ENCODE measurements at places on chromosomes 12 and 14. TPM values are rescaled to one million over a fixed set of nuclear protein-coding genes. Genes with fewer than 3 reads are reported as not detected.

Gene MIP
- total RNA-seq, result not detected

Gene FGD6
- total RNA-seq, result 1.4 TPM

Gene SERPINA5
- not detected for total RNA-seq

Gene MYL6B
- 96.9 TPM for total RNA-seq

Gene CBLN3
- total RNA-seq, result 14.6 TPM
